ENCODE measurements at places on chromosomes 16 and 17.

DNA sequence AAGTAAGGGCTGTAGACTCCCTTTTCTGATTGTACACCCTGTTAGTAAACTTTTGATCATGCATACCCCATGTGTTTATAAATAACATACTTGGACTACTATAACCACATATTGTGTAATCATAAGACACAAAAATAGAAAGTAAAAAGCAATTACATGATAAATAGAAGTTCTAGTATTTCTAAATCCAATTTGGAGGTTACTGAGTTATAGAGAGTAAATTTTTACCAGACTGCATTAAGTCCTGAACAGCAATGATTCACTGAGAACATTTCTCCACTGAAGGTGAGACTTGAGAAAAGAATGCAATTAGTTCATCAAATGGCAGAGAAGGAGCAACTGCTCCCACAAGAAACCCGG is 7.7 kb upstream of the TBKBP1 start:
- DNase-seq = no peak

DNA sequence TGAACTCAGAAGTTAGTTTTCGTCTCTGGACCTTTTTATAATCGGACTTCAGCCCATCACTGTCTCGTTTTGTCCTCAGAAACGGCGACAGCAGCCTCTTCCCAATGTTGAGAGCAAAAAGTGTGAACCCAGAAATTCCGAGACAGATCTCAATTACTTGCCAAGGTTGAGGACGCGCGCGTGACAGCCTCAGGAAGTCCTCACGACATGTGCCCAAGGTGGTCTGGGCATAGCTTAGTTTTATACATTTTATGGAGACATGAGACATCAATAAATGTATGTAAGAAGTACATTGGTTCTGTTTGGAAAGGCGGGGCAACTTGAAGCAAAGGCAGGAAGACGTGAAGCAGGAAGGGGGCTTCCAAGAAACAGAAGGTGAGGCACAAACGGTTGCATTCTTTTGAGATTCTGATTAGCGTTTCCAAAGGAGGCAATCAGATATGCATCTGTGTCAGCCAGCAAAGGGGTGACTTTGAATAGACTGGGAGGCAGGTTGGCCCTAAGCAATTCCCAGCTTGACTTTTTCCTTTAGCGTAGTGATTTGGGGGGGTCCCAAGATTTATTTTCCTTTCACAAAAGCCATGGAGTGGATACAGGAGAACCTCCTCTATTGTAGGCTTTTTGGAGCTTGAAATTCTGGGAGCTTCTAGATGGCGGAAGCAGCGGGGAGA is 583 bp upstream of the ZNF747 start:
- DNase-seq = no peak

- no peak for DNase-seq
Measured at GRCh38 chr16:84302111-84302954, 7.7 kb downstream of the WFDC1 start.

- no peak for DNase-seq
Measured at GRCh38 chr17:81294512-81295030, 536 bp downstream of the SLC38A10 start.

DNA sequence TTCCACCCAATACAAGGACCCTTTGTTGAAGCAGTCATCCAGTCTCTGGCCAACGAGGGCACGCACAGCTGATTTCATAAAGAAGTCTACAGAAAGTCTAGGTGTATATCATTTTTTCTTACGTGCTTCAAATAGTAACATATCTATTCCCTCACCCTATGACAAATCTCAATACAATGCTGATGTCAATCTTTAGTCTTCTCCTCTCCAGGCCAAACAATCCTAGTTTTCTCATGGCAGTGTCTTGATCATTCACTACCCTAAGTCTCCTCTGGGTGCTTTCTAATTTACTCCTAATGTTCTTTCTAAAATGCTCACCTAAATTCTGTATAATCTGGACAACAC is 92.6 kb downstream of the CACNG1 start:
- DNase-seq = no peak

DNA sequence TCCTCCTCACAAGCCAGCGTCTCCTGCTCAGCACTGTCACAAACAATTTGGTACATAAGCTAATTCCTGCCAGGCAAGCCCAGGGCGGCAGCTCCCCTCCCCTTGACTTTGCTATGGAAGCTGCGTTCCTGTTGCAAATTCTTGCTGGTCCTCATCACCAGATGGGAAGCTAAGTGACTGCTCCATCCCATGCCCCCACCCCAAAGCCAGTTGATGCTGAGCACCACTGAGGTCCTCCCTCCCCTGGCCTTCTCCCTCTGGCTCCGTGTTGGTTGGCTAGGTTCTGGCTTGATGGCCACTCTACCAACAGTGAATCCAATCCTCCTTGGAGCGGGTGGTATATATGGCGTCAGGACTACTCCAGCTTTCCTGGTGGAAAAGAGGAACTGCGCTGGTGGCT is 34.4 kb downstream of the PIPOX start:
- DNase-seq = no peak

DNA sequence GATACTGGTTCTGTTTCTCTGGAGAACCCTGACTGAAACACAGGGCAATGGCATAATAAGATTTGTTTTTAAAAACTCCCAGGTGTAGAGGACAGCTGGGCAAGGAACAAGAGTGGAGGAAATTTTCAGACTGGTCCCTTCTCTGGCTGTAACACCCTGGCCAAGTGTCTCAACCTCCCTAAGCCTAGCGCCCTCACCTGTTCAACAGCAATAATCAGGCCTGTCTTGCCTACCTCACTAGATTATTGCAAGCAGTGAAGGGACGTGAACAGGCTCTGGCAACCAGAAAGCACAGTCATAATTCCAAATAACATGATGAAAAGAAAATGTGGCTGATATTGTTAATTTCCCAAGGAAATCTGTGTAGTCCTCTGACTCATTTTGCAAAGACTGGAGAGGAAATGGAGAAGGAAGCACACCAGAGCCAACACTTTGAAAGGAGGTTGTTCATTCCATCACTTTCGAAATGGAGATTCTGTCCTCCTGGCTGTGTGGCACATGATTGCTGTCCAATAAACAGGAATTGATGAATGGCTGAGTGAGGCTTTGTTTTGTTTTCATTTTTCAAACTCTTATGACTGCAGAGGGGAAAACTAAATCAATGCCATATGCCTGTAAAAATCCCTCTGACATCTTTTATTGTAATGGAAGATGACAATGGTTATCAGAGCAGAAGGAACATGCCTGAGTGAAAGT is 87.5 kb upstream of the HLF start:
- DNase-seq = no peak

DNA sequence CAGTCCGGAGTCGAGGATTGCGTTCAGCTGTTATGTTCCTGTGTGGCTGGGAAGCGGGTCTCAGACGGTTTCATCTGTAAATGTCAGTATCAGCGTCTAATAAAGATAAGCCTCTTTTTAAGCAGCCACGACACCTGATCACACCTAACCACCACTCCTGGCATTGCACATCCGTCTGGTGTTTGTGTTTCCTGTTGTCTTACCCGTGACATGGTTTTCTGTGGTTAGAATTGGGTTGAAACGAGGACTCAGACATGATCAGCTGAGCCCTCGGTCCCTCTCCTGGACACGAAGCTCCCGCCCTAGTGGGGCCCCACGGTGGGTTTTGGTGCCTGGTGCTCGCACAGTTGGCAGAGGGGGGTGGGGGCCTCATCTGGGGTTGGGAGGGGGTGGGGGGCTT is 18.3 kb downstream of the CPNE7 start:
- DNase-seq = no peak

DNA sequence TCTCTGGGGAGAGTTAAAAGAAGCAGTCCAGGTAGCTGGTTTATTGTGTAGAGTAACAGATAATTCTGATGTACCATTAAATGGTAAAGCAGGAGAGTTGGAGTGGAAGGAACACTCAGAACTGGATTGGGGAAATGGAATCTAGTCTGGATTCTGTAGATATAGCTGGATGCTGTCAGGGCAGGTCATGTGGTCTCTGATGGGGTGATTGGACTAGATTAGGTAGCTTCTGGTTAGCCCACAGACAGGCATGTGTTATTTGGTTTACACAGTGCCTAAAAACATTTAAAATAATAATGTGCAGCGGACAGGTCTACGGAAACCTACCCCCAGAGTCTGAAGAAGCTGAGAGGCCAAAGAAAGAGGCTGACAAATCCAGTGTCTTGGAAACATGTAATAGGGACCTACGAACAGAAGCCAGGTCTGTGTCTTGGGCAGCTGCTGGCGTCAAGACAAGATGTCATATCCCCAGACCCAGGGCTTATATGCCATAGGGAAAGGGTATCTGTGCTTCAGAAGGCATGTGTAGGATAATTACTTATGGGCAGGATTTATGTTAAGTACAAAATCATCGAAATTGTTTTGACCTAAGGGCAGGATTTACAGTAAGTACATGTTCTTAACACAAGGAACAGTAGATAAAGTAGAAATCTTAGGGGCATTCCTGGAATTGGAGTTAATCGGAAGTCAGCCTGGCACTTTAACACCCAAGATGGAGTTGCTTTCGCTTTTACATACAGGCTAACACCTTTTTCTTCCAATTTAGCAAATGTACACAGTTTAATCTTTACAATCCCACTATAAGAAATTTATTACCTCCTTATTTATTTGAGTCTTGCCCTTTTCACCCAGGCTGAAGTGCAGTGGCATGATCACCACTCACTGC is 12.4 kb downstream of the LUC7L3 start:
- no peak for DNase-seq

DNA sequence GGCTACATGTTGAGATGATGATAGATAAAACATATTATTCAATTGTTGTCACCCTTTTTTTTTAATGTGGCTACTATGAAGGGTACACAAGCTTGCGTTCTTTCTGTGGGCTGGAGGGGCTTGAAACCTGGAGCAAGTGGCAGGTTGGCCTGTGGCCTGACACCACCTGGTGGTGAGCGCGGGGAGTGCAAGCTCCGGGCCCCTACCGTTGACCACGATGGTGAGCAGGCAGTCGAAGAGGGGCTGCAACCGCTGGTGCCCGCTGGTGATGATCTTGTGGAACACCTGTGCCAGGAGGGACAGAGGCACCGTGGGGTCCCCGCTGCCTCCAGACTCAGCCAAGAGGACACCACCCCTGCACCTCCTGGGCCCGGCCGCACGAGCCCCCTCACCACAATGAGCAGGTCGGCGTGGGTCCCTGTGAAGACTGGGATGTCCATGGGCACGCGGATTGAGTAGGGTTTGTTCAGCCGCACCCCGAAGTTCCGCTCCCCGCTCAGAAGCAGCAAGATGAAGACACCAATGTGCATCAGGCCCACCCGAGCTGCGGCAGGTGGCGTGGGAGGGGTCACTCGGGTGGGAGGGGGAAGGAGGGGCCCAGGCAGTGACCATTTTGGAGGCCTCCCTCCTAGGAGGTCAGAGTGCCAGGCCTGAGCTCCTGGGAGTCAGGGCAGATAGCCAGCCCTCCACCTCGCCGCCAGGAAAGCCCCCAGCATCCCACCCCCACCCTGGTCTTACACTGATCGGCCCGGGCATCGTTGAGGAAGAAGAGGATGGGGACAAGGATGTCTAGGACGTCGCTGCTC is 14.4 kb downstream of the HID1 start:
- DNase-seq = peak; percentile 51

- no peak for DNase-seq
Measured at GRCh38 chr17:9521062-9521461, 54.6 kb downstream of the STX8 start.

GRCh38 chr17:20092973-20093626 is 83.9 kb downstream of the SPECC1 start:
- DNase-seq = no peak

- DNase-seq = no peak
Measured at GRCh38 chr16:49282690-49283375, 1.2 kb upstream of the CBLN1 start.

- no peak for DNase-seq
Measured at GRCh38 chr16:47983999-47984580, 171.7 kb downstream of the ABCC12 start.

DNA sequence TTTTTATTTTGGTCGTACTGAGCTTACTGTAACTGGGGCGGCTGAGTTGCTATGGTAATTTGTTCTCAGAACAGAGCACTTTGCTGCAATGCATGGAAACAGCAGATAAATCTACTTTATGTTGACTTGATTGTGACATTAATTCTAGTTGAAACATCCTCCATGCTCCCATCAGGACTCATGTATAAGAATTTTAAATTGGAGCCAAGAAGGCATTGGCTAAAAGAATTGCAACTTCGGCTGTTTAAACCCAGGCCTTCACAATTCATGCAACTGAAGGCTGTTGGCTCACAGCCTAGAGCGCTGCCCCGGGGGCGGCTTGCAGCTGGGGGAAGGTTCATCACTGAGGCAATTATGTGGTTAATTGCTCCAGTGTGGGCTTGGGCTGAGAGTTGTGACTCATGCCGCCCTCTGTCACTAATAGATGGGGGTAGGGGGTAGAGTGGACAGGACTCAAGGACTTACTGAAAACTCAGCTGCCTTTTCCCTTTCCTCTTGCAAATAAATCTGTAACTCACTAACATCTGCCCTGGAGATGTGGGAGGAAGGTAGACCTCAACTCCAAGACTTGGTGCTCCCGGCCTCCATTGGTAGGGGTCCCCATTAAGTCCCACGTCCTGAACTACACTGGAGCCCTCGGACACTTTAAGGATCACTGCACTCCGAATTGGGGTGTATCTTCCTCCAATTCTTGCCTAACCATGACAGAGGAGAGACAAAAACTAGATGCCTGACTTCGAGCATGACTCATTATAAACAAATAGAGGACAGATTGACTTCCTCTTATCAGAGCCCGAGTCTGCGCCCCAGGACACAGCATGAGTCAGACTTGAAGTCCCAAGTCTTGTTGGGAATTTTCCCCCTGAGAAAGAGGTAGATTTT is 37.5 kb downstream of the ERCC4 start:
- DNase-seq = no peak

DNA sequence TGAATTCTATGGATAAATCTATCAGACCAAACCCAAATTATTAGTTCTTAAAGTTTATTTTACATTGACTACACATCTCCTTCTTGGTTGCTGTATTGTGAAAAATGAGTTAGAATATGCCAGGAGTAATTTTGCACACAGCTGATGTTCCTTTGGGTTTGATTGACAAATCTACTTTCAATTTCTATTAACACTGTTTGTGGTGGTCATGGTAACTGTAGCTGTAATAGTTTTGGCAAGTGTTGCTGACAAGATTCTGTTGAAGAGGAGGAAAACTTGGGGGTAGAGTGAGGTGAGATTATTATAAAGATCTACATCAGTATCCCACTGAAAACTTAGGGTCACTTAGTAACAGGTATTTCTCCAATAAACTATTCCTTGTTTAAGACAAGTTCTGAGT is 30.3 kb downstream of the MRTFB start:
- no peak for DNase-seq

- DNase-seq = no peak
Measured at GRCh38 chr16:53142823-53143568, 88.2 kb downstream of the CHD9 start.
